Bone marrow (tissue), 2 donors: ENCODE measurements at places on chromosomes 3 and 15.

- no peak for DNase-seq
Observed at GRCh38 chr3:141878817-141879216, 2.4 kb downstream of the ATP1B3 start.

- no peak for DNase-seq
Observed at GRCh38 chr15:69757186-69757585, 304.6 kb downstream of the RPLP1 start.

DNA sequence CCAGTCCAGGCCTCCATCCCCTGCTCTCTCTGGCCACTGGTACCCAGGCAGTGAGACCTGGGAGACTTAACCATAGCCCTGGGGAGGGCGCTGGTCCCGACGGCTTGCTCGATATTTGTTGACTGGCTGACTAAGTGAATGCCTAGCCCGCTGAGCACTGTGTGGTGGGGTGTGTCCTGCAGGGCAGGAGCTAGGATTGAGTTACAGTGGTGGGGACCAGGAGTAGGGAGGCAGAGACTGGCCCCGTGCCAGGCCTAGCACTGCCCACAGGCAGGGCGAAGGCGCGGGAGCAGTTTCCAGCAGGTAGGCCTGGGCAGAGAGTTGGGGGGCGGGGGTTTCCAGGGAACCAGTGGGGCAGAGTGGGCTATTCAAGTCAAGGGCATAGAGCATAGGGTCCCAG, at the start of gene VILL:
VILL (plus strand) TSS at position 260 of the 400 bp plus-strand sequence. CDS start 2,887 bp downstream, outside the sequence.
- DNase-seq: no peak

DNA sequence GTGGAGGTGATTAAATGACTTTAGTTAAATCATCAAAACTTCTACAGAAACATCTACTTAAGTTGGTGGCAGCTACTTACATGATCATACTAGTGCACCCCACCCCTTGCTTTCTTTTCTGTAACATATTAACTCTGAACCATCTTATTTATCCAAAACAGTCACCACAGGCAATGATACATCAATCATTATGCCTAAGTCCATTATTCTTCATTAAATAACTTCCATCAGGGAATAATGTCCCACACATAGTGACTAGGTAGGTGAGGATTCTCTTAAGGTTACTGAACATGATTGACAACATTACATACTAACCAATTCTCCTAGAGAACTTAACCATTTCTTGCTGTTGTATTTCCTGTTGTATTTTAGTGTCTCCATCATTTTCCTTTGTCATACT, 210.2 kb downstream of the NR1D2 start:
- DNase-seq: no peak

DNA sequence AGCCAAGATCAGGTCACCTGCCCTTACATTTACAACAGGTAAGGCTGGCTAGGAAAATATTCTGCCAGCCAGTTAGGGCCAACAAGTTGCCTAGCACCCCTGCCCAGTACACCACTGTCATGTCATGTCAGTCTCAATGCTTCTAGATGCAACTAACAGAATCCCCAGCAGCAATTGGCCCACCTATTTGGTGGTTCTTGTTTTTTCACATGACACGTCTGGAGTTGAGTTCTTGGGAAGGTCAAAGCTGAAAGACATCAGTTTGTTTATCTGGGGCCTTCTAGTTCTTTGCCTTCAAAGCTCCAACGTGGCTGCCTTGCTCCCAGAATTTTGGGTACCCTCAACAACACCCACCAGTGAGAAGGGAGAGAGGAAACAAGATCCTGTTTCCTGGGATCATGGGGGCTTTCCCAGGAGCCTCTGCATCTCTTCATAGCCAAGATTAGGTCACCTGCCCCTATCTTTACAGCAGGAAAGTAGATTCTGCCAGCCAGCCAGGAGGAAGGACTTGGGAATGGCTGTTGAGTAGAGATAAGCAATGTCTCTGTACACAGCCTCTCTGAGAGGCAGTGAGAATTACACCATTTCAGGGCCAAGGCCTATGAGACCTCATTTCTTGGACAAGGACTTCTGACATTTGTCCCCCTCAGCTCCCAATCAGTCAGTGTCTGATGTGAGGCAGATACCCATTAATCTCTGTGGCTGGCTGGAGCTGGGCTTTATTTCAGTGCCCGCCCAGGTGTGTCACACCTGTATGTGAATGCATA, 8.6 kb downstream of the GPX1 start:
- DNase-seq: no peak

DNA sequence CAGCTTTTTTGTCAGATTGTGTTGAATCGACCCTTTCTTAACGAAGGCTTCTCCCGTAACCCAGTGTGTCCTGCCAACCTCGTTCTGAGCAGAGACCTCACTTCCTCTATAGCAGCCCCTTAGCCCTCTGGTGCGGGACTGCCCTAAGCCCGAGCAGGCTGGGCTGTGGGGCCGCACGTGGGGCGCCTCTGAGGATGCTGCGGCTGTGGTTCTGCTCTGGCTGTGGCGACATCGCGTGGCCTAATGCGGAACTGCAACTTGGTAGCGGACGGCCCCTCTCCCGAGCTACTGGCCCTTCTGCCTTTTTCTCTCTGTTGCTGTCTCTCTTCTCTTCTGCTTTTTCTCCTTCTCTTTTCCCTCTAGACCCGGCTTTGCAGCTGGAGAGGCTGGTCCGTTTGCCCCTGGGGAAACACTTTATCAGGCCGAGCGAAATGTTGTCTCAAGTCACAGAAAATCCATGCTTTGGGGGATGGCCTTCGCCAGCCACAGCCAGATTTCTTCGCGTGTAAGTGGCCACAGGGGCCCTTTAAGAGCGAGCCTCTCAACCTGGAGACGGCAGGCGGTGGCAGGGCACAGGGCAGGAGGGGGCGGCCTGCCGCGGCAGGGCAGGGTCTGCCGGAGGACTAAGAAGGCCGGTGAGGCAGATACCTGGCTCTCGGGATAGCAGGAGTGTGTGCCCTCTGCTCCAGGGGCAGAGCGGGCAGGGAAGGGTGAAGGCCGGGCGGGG, 19.4 kb upstream of the KIF23 start:
- peak; percentile 67 for DNase-seq

GRCh38 chr3:168883145-168883544, 780.4 kb downstream of the MECOM start:
- no peak for DNase-seq

GRCh38 chr15:98401029-98401428, 247.3 kb upstream of the IGF1R start:
- no peak for DNase-seq

GRCh38 chr3:120088622-120089021, 5.6 kb downstream of the GSK3B start:
- DNase-seq: no peak

DNA sequence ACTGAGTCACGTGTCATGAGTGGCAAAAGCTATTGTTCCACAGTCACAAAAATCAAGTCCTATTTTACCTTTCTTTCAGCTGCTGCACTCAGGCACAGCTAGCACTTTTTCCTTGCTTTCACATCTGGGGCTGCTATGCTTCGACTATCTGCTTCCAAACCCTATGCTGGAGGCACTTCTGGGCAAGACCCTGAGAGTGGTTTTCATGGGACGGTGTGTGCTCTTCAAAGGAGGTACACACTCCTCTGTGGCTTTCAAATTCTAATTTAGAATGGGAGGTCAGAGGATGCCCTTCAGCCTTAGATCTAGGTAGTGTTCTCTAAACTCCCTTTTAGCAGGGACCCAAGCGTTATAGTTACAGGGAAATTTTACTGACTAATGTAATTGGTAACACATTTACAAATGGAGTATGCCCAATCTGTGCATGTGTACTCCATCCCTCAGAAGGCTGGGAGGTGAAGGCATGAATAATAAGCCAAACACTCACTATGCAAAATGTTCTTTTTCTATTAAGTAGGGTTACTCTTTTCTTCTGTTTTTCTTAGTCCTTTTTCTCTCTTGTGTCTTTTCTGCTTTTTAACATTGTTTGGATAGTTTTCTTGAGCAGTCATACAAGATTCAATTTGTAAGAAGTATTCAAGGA, 188.3 kb downstream of the LSAMP start:
- DNase-seq: no peak

DNA sequence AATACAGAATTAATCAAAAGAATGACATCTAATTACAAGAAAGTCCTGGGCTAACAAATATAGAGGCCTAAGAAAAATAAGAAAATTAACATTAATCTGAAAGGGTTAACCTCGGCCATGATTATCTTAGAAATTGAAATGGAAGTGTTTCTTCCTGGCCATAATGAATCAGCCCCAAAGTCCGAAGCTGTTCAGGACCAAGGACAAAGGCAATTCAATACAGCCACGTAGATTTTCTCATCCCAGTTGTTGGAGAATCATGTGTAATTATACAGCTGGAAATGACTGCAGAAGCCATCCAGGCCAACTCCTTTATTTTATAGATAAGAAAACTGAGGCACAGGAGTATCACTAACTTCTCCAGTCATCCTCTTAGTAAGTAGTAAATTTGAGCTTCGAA, 38.0 kb upstream of the GBE1 start:
- no peak for DNase-seq

- no peak for DNase-seq
Observed at GRCh38 chr3:31191354-31191753, 296.9 kb upstream of the GADL1 start.

- no peak for DNase-seq
Observed at GRCh38 chr3:119330181-119330580, 36.0 kb downstream of the ARHGAP31 start.

DNA sequence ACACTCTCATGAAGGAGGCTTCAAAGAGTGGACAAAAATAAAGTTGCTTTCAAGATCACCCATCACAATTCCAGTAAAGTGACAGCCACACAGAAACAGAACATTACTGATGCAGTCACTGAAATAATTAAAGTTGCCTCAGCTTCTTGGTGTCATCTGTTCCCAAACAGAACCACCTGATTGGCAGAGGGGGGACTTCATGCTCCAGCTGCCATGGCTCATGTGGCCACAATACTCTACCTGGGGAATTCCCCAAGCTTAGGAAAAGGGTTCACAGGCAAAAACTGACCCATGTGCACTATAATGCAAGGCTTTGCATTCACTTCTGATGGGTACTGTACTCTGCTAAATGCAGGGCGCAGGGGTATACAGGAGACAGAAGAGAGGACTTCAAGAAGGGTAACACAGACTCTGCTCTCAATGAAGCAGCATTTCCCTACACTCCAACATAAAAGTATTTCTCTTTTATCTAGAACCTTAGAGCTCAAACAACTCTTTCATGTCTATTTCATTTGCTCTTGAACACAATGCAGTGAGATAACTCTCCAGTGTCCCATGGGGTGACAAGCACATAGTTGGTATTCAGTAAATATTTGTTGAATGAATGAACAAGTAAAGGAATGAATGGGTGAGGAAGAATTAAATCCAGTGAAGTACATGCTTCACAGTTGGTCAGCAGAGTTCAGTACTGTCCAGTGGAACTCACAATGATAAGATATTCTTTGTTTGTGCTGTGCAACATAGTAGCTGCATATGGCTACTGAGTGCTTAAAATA, 8.6 kb upstream of the CTNNB1 start:
- no peak for DNase-seq

GRCh38 chr15:94234300-94234699, 2.9 kb downstream of the MCTP2 start:
- DNase-seq: no peak

DNA sequence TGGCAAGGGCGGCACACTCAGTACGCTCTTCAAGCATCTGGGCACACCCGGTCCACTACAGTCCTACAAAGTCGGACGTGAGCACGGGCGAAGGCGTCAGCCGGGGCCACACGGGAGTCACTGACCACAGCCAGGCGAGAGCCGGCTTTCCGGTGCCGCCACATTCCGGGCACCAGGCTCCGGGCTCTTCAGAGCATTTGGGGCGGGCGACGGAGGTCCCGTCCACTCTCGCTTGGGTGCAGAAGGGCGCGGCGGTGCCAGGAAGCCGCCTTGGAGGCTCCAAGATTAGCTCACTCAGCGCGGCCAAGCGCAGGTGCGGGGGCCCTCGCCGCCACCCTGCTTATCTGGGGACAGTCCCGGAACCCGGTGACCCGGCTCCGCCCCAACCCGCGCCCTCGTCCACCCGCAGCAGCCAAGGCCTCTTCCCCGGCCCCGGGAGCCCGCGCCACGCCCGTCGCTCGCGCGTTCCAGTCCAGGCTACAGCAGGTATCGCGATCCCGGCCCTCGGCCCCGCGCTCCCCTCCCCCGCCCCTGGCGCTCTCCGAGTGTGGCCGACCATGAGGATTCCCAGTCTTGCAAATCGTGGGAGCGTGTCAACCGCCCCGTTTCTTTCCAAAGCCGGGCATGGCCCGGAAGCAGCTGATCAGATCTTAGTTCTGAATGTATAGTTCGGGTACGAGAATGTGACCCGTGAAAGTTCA, at the start of gene ADPRH:
ADPRH (plus strand) TSS at position 127 of the 701 bp plus-strand sequence. CDS start 2,678 bp downstream, outside the sequence.
- DNase-seq: no peak
